CD14-positive monocyte (primary cell): ENCODE measurements at places on chromosomes 11 and 22.

- no peak for DNase-seq
Observed at GRCh38 chr11:62388999-62389398, 29.8 kb upstream of the SCGB1A1 start.

GRCh38 chr11:103883291-103883690, 153.1 kb upstream of the DDI1 start:
- DNase-seq, result no peak

- DNase-seq, result no peak
Observed at GRCh38 chr11:70432065-70432464, 33.7 kb downstream of the CTTN start.

DNA sequence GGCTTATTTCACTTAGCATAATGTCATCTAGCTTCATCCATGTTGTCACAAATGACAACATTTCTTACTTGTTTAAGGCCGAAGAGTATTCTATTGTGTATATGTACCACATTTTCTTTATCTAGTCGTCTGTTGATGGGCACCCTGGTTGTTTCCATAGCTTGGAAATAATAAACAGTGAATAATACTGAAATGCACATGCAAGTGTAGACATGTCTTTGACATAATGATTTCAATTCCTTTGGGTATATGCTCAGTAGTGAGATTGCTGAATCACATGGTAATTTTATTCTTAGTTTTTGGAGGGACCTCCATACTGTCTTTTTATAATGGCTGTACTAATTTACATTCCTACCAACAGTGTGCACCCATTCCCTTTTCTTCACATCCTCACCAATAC, 508.0 kb downstream of the NELL1 start:
- no peak for DNase-seq

GRCh38 chr11:17393472-17393871, 5.0 kb upstream of the KCNJ11 start:
- no peak for DNase-seq

DNA sequence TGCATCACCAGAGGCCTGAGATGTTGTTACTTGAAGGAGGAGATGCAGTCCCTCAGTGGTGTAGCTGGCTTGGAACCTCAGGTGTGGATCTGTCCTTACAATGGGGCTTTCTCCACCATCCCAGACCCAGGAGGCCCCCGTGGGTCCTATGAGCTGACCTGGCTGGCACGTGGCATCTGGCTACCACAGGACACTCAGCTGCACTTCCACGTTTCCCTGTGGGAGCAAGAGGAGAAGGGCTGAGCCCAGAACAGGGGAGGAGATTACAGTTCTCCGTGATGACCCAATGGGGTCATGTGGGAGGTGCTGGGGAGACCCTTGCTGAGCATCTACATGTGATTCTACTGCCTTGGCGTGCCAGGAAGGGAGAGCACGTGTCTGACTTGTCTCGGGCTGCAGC, 1448.4 kb downstream of the TBC1D22A start:
- DNase-seq, result no peak

- DNase-seq, result no peak
Observed at GRCh38 chr11:13105237-13105844, 96.2 kb downstream of the RASSF10 start.

GRCh38 chr11:68950762-68951161, 30.0 kb downstream of the MRGPRD start:
- DNase-seq, result no peak

DNA sequence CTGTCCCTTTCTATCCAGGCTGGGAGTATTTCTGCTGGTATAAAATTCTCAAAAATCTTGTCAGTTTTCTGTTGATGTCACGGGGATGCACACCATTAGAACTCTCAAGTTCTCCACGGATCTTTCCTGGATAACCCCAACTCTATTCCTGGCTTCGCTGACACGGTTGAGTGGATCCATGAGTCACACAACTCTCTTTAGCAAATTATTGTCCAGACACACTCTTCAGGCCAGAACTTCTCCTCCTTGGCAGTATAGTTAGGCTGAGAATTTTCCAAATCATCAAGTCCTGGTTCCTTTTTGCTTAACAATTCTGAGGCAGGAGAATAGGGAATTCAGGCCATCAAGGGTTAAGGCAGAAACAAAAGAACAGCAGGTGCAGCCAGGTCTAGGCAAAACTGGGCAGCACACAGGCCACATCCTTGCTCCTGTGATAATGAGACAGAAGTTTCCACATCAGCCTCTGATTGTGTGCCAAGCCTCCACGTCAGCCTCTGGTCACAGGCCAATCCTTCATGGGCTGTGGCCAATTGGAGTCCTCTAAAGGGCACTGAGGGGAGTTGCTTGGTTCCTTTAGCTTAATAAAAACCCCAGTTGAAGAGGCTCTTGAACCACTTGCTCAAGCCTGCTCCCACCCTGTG, 5.7 kb upstream of the ACAT1 start:
- no peak for DNase-seq

DNA sequence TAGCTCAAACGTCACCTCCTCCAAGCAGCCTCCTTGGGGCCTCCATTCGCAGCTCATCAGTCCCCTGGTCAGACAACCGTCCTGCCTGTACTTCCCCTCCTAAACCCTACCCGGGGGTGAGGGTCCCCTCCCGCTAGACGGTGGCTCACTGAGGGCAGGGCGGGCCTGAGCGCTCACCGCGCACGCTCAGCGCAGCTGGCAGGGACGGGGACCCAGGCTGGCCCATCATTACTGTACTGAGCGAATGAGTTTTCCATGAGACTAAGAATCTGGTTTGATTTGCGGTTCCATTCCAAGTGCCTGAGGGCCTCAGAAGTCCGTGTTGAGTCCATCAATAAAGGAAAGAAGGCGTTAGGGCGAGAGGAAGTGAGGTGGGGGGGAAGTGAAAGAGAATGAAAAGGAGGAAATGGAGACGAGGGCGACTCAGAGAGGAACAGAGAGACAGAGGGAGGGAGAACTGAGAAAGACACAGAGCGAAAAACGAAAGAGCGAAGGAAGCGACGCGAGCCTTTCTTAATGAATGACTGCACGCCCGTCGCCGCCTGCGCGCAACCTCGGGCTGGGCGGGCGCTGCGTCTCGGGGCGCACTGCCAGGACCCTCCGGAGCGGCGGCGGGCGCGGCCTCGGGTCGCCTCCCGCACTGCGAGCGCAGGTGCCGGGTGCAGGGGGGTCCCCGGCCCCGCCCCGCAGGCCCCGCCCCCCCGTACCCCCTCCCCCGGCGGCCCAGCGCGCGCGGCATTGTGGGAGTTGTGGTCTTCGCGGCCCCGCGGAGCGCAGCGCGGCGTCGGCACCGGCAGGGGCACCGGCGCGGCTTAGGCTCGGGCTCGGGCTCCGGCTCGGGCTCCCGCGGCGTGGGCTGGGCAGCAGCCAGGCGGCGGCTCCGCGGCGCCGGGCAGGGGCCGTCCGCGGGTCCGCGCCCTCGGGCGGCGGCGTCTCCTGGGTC, at the start of gene ASPHD2:
TSS of gene ASPHD2 (plus strand) at position 746 of the 943 bp plus-strand sequence. CDS start 4,356 bp downstream, outside the sequence.
- peak; percentile 66 for DNase-seq
